Large intestine (tissue), 12 donors: ENCODE measurements at places on chromosomes 7 and 10. TPM values are rescaled to one million over a fixed set of nuclear protein-coding genes. Genes with fewer than 3 reads are reported as not detected.

The CH25H gene
- 4.2 TPM for polyA plus RNA-seq

GRCh38 chr7:50848203-50848602, 65.5 kb upstream of the GRB10 start:
- no peak for DNase-seq
- H3K27me3 ChIP-seq = no peaks in the 10 kb centered on the region
- H3K36me3 ChIP-seq = no peaks in the 10 kb centered on the region
- H3K27ac ChIP-seq = no peak overlapping the region

DNA sequence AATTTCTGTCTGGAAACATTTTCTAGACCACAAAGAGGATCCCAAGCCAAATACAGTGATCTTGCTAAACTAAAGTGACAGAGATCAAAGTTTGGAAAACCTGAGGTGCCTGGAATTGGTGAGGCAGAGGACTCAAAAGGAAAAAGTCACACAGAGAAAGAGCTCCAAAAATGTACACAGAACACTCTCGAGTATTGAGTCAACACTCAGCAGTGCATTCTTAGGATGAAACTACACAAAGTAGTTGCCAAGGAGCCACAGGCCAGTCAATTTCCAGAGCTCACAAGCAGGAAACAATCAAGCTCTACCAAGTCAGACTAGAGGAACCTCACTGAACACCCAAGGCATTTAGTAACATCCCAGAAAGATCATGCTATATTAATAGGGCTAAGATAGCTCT, 61.3 kb downstream of the MICU1 start:
- no peaks in the 10 kb centered on the region for H3K4me1 ChIP-seq
- no peak for DNase-seq
- peaks cover 18% of the 10 kb centered on the region for H3K36me3 ChIP-seq

- no peaks in the 10 kb centered on the region for H3K27me3 ChIP-seq
- no peaks in the 10 kb centered on the region for H3K4me1 ChIP-seq
- no peaks in the 10 kb centered on the region for H3K36me3 ChIP-seq
- no peak overlapping the region for H3K27ac ChIP-seq
- no peak for DNase-seq
Measured at GRCh38 chr10:36808625-36809362, 316.6 kb upstream of the ANKRD30A start.

- no peak for DNase-seq
- H3K27me3 ChIP-seq = peaks cover 8% of the 10 kb centered on the region
- H3K4me3 ChIP-seq = no peak overlapping the region
- H3K4me1 ChIP-seq = peaks cover 14% of the 10 kb centered on the region
Measured at GRCh38 chr10:129850790-129851189, 113.3 kb downstream of the EBF3 start.

The TMEM26 gene
- polyA plus RNA-seq = 5.0 TPM

DNA sequence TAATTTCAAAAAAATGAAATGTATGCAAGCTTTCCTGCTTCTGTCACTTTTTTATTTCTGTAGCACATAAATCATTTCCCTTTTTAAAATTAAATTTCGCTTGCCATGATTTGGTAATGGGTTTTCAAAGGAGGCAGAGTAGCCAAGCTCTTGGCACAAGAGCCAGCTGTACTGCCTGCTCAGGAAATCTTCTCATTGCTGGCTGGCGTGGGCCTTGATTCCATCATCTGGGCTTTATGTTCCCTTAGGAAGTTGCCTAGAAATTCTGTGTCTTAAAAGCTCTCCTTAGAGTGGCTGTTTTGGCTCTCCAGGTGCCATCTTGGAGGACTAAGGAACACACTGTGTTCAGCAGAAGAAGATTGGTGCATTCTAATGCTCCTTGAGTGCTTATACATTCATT, 107.4 kb downstream of the ARID5B start:
- H3K4me1 ChIP-seq = peaks cover 14% of the 10 kb centered on the region
- peaks cover 7% of the 10 kb centered on the region for H3K36me3 ChIP-seq
- no peak overlapping the region for H3K4me3 ChIP-seq
- no peak for DNase-seq
- H3K27me3 ChIP-seq = no peaks in the 10 kb centered on the region

DNA sequence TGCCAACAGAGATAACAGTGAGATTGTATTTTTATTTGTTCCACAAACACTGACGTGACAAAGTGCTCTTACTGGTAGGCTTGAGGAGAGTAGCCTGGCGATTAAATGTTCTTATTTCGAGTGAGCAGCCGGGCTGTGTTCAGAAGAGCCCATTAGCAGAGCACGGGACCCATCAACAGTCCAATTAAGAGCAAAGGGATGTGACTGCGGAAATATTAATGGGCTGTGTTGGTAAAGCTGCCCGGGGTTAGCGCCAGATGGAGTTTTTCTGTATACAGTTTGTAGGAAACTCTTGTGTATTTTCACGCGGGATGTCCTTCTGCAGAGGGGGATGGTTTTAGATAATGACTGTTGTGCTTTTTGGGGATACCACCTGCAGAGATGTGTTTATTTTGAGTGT, 104.3 kb downstream of the KIAA1217 start:
- H3K36me3 ChIP-seq = peaks cover 5% of the 10 kb centered on the region
- peaks cover 2% of the 10 kb centered on the region for H3K4me1 ChIP-seq
- H3K27me3 ChIP-seq = no peaks in the 10 kb centered on the region
- H3K4me3 ChIP-seq = no peak overlapping the region
- DNase-seq = no peak

- no peaks in the 10 kb centered on the region for H3K36me3 ChIP-seq
- H3K4me3 ChIP-seq = no peak overlapping the region
- H3K27ac ChIP-seq = no peak overlapping the region
Measured at GRCh38 chr10:5559642-5560141, 34.9 kb downstream of the CALML3 start.

DNA sequence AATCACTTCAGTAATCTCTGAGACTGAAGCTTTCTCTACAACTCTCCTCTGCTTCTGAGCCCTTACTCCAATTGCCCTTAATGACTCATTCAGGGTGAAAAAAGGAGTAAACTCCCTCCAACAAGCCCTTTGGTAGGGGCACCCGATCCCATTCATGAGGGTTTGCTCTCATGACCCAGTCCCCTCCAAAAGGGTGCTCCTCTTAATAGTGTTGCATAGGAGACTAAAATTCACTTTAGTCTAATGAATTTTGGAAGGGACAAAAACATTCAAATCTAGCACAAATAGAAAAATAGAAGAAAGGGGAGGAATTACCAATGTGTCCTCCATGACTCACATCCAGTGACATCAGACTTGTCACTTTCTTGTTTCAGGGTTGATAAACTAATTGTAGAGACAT, 66.2 kb upstream of the CCNY start:
- no peaks in the 10 kb centered on the region for H3K27me3 ChIP-seq
- no peaks in the 10 kb centered on the region for H3K36me3 ChIP-seq
- no peak overlapping the region for H3K27ac ChIP-seq
- H3K4me1 ChIP-seq = peaks cover 19% of the 10 kb centered on the region

DNA sequence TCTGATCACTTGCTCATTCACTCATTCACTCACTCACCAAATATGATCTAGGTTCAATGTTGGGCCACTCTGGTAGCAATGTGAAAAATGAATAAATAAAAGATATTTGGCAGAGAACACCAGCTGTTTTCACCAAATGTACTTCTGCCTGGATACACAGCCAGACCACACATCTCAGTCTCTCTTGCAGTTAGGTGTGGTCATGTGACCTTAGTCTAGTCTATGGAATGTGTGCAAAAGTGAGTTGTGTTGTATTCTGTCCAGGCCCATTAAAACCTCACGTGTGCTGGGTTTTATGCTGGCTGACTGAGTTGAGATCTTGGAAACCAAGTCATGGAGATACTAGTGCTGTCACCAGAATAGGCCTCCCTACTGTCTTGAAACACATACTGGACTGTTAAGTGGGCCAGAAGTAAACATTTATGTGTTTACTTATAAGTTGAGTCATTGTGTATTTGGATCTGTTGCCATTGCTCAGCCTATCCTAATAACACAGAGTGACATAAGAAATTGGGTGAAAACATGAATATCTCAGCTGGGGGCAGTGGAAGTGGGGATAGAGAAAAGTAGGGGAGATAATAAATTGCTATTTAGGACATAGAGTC, 145.5 kb downstream of the PTEN start:
- H3K27me3 ChIP-seq = no peaks in the 10 kb centered on the region
- no peak overlapping the region for H3K27ac ChIP-seq
- H3K4me3 ChIP-seq = no peak overlapping the region
